ENCODE measurements at places on chromosomes 13 and 19.

DNA sequence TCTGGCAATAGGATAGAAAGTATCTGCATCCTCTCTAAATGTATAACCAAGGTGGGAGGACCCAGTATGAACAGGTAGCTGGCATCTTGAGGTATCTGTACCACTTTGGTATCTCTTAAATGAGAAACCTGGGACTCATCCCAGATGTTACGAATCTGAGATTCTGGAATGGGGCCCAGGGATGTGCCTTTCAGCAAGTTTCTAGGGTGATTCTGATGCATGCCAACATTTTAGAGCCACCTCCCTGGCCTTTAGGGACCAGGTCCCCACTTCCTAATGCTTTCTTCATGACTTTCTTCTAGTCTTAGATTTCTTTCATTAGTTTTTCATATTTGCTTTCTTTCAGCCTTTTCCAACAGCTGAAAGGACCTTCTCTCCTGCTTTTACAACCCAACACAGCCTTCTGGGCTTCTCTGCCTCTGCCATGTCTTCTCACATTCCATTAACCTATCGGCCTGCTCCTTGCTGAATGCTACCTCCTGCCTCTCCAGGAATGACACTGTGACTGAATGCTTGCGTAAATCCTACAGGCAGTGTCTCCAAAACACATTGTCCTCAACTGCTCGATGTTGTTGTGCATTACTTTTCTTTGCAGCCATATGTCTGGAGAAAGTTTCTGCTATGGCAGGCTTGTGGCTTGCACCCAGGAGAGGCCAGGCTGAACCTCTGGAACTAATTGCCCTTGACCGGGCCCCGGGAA, 284.0 kb downstream of the DNAJC15 start:
- DNase-seq = no peak

- DNase-seq = no peak
Observed at GRCh38 chr19:56987184-56987583, 132.6 kb upstream of the USP29 start.

DNA sequence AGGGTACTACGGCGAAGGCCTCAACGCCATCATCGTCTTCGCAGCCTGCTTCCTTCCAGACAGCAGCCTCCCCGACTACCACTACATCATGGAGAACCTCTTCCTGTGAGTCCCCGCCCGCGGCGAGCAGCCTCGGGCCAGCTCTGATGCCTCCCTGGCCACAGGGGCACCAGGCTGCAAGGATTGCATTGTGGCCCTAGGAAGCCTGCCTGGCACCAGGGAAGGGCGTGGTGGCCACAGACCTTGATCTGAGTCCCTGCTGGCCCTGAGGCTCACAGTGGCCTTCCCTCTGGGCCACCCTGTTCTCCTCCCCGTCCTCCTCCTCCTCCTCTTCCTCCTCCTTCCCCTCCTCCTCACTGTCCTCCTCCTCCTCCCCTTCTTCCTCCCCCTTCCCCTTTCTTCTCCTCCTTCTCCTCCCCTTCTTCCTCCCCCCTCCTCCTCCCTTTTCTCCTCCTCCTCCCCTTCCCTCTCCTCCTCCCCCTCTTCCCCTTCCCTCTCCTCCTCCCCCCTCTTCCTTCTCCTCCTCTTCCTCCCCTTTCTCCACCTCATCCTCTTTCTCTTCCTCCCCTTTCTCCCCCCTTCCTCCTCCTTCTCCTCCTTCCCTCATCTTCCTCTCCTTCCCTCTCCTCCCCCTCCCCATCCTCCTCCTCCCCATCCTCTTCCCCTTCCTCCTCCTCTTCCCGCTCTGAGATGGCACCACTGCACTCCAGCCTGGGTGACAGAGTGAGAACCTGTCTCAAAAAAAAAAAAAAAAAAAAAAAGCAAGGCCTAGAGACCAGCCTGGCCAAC, 24.4 kb upstream of the NMRK2 start:
- DNase-seq = no peak

- no peak for DNase-seq
Observed at GRCh38 chr19:14089662-14090508, 666 bp downstream of the SAMD1 start.

- DNase-seq = no peak
Observed at GRCh38 chr13:27821566-27821965, 29.3 kb downstream of the GSX1 start.

DNA sequence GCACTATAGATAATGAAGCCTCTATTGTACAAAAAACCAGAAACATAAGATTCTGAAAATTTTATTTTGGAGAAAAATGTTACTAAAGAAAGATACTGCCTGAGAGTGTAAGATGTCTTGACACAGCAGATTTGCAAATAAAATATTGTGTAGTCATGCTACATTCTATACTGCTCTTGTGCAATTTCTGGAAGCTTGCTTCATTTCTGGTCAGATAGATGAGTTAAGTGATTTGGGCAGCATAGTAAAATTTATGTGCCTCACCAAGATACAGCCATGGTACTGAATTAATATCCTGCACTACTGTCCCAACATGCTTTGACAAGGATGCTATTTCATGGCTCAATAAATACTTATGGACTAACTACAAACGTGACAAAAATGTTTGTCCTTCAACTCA, 55.1 kb upstream of the STARD13 start:
- no peak for DNase-seq

GRCh38 chr19:28961772-28962500, 251.0 kb downstream of the UQCRFS1 start:
- DNase-seq = no peak

DNA sequence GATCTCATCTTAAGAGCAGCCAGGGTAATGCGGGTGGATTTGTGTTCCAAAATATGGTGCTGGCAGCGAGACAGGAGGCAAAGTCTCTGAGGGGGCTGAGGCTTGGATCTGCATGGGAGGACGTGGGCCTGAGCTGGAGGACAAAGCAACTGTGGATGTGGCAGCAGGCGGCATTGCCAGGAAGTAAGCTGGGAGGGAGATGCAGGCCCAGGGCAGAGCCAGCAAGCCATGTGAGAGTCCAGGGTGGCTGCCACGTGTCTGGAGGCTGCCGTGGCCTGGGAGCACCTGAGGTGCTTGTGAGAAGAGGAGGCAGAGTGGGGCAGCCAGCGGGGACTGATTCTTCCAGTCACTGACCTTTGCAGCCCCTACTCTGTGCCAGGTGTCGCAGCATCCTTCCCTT, 52.0 kb downstream of the DPF1 start:
- no peak for DNase-seq
